Right renal pelvis (tissue), 4 donors: ENCODE measurements at places on chromosomes 7 and 10. TPM values are rescaled to one million over a fixed set of nuclear protein-coding genes. Genes with fewer than 3 reads are reported as not detected.

Gene HSPA14
- polyA plus RNA-seq: 21.4 TPM

Gene KLF14
- 0.56 TPM for polyA plus RNA-seq

Gene HECW1
- polyA plus RNA-seq: 7.2 TPM

Gene BTBD16
- polyA plus RNA-seq: 1.8 TPM

Gene MAD1L1
- 25.1 TPM for polyA plus RNA-seq

Gene CHRM2
- polyA plus RNA-seq: 4.0 TPM

Gene FAM241B
- 8.9 TPM for polyA plus RNA-seq

Gene CCDC126
- 21.6 TPM for polyA plus RNA-seq

Gene ZNF804B
- polyA plus RNA-seq: 0.17 TPM

Gene CELF2
- 12.4 TPM for polyA plus RNA-seq

Gene SPDYE2
- polyA plus RNA-seq: 1.6 TPM

Gene ELN
- 73.5 TPM for polyA plus RNA-seq

Gene PGAM2
- polyA plus RNA-seq: 5.4 TPM

Gene AMPH
- 16.7 TPM for polyA plus RNA-seq

Gene FGL2
- 103 TPM for polyA plus RNA-seq

Gene CDK6
- 43.8 TPM for polyA plus RNA-seq

Gene CRPPA
- polyA plus RNA-seq: 5.0 TPM

Gene SEMA3C
- 39.6 TPM for polyA plus RNA-seq

Gene CPA2
- polyA plus RNA-seq: 0.34 TPM

Gene CUBN
- 165 TPM for polyA plus RNA-seq

Gene PLCE1
- polyA plus RNA-seq: 41.4 TPM

Gene COBL
- polyA plus RNA-seq: 16.3 TPM
